ENCODE measurements at places on chromosomes 3 and 15.

DNA sequence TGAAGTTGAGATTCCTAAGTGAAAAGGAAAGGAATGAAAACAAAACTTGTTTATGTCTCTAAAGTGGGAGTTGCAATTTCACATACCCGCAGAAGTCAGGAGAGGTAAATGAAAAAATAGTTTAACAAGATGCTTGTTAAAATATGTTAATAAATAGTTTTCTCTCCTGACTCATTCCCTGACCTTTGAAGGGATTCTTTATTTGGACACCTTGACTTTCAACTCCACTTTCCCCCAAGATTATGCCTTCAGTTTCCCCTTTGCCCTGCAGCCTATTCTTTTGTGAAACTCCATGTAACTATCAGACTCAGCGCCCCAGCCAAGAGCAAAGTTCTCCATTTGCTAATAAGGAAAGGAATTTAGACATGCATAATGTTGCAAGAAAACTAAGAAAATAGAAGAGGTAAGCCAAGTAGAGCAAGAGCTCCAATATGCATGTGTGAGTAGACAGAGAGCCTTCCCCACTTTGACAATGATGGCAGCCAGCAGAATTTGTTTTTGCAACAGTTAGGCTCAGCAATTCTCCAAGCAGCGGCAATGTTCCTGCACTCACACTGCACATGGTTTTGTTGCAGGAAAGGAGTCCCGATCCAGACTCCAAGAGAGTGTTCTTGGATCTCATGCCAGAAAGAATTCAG lies 61.2 kb downstream of the CD200 start:
- DNase-seq, result no peak

DNA sequence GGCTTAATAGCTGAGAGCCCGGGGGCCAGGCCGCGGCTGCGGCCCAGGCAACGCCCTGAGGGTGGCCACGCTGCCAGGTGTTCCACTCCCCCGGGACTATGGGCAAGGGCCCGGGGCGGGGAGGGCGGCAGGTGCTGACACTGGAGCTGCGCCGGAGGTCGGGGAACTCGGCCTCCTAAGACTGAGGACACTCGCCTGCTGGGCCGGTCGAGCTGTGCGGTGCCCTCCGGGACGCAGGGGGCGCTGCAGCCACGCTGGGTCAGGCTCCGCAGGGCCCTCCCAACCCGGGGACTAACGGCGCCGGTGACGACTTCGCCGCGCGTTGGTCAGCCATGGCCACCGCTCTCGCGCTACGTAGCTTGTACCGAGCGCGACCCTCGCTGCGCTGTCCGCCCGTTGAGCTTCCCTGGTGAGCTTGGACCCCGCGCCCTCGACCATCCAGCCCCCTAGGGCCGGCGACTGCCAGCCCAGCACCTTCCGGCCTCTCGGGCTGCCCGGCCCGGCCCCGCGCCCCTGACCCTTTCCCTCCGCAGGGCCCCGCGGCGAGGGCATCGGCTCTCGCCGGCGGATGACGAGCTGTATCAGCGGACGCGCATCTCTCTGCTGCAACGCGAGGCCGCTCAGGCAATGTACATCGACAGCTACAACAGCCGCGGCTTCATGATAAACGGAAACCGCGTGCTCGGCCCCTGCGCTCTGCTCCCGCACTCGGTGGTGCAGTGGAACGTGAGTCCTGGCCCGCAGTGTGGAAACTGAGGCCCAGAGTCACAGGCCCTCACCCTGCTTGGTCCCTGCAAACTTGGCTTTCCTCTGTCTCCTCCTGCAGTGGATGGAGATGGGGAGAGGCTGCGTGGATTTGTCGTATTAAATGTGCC lies at the start of gene NDUFAF3:
Gene NDUFAF3, plus strand, starts transcription at position 309 of the 875 bp plus-strand sequence. Its CDS starts 24 bp downstream, at position 333.
- peak; percentile 97 for DNase-seq

DNA sequence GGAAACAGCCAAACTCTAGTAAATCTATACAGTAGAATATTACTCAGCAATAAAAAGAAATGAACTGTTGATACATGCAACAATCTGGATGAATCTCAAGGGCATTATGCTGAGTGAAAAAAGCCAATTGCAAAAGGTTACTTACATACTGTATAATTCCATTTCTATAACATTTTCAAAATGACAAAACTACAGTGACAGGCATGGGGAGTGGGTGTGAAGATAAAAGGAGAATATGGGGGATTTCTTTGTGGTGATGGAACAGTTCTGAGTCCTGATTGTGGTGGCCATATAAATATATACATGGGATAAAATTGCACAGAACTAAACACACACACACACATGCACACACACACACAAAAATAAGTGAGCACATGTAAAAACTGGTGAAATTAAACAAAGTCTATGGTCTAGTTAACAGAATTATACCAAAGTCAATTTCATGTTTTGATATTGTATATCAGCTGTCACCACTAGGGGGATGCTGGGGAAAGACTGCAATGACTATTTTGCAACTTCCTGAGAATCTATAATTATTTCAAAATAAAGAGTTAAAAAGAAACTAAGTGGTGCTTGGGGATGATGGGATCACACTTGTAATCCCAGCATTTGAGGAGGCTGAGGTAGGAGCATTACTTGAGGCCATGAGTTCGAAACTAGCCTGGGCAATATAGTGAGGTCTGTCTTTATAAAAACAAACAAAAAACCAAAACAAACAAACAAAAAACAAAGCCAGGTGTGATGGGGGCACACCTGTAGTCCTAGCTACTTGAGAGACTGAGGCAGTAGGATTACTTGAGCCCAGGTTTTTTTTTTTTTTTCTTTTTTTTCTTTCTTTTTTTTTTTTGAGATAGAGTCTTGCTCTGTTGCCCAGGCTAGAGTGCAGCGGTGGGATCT lies 66.0 kb downstream of the SPTSSB start:
- DNase-seq, result no peak

- DNase-seq, result no peak
Measured at GRCh38 chr15:39888243-39888642, 31.8 kb downstream of the GPR176 start.

GRCh38 chr15:23039917-23040281 lies 530 bp upstream of the TUBGCP5 start:
- DNase-seq, result no peak

DNA sequence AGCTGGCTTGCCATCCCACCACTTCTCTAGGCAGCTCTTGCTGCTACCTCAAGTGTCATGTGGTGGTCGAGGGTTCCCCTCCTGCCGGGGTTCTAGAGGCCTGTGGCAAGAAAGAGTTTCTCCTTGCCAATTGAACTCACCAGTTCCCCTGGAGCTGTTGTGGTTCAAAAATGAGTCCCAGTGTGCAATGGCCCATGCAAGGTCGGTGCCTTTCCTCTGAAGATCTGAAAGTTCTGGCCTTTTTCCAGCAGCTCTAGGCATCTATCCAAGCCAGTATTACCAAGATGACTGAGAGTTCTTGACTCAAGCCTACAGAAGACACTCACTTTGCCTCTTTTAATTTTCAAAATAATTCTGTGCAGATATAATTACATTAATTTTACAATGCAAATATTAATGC lies 163.6 kb downstream of the KCNMB2 start:
- no peak for DNase-seq

- DNase-seq, result peak; percentile 93
Measured at GRCh38 chr3:49802719-49803464, at the start of gene INKA1. TSS of gene INKA1 (plus strand) at chr3:49803261. CDS start at chr3:49803393, 132 bp downstream.

- DNase-seq, result no peak
Measured at GRCh38 chr3:174398761-174399160, 460.4 kb upstream of the NAALADL2 start.

DNA sequence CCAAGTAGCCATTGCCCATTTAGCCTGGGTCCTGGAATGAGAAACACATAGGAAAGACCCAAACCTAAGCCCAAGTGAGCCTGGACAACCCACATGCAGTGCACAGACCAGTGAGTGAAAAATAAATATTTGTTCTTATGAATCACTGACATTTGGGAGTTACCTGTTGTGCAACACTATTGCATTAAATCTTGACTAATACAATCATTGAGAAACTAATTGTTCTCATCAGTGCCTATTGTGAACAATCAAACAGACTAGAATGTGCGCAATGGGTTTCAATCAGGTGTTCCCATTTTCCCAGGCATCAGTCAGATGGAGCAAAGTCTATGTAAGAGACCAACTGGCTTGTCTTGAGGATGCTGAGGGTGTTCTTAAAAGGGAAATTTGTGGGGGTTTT lies 54.7 kb upstream of the CNOT10 start:
- no peak for DNase-seq

DNA sequence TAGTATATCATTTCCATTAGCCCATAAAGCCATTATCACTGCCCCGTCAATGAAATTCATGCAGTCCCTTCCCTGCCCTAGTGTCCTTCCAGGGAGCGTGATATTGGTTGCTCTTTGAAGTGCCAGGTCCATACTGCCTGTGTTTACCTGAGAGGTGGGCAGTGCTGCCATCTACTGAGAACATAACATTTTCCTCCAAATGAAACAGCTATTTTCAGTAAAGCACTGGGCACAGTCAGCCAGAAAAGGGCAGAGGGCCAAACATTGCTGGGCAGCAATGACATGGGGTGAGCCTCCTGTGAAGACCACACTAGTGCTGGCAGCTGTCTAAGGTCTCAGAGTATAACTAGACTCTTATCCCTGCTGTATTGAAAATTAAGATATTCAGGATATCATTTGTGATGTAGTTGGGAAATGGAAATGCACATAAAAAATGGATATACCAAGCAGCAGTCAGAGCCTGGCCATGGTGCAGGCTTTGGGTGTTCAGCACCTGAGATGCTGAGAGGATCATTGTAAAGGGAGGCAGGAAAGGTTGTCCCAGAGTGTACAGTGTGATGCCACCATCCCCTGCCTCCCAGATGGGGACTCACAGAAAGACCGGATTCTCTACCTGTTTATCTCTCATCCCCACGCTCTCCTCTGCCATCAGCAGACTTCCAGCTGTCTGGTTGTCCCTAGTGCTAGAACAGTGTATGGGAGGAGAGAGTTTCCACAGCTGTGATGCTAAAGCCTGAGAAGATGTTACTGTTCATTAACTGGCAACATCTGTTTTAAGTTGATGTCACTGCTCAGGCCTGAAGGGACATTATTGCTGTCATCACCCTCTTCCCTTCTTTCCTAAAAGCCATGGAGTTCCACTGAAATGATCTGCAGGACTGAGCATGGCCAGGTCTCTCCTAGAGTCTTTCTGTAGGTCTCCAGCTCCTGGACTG lies 108.8 kb downstream of the ARNT2 start:
- DNase-seq, result no peak

- DNase-seq, result no peak
Measured at GRCh38 chr3:17965331-17965730, 222.9 kb upstream of the TBC1D5 start.

GRCh38 chr3:55185380-55185779 lies 257.5 kb upstream of the LRTM1 start:
- no peak for DNase-seq

DNA sequence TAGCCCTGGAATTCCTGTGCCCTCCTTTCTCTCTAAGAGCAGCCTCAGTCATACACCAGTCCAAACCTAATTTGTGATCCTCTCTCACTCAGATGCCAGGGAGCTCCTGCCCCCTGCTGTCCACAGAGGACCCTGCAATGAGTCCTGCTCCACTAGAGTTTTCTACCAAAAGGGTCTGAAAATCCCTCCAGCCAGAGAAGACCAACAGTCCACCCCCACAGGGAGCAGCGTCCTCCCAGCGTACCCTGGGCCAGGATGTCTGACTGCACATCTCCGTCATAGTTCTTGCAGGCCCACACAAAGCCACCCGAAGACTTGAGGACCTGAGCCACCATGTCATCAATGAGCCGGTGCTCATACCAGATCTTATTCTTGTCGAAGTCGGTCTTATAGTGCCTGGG lies 15.4 kb downstream of the IDH2 start:
- DNase-seq, result no peak

Measured in activated CD8-positive, alpha-beta memory T cell treated with anti-CD3 and anti-CD28 coated beads, Interleukin-2, amount 50 U/mL, for 48 hours (primary cell).